ENCODE measurements at places on chromosomes 4 and X. TPM values are rescaled to one million over a fixed set of nuclear protein-coding genes. Genes with fewer than 3 reads are reported as not detected.

The CSAG2 gene
- total RNA-seq = not detected

The MTMR8 gene
- total RNA-seq = 0.40 TPM

The PTCHD1 gene
- total RNA-seq = not detected

The SMIM31 gene
- total RNA-seq = not detected

The GPM6B gene
- not detected for total RNA-seq

The TCEAL5 gene
- not detected for total RNA-seq

The ANOS1 gene
- 0.06 TPM for total RNA-seq

The USP17L15 gene
- total RNA-seq = not detected

The NSUN7 gene
- 0.46 TPM for total RNA-seq

The ENPEP gene
- 0.12 TPM for total RNA-seq

Data from A549 treated with CpdA at 1 μM for 4 hours (cell line).